ENCODE measurements at places on chromosomes 5 and 9.

DNA sequence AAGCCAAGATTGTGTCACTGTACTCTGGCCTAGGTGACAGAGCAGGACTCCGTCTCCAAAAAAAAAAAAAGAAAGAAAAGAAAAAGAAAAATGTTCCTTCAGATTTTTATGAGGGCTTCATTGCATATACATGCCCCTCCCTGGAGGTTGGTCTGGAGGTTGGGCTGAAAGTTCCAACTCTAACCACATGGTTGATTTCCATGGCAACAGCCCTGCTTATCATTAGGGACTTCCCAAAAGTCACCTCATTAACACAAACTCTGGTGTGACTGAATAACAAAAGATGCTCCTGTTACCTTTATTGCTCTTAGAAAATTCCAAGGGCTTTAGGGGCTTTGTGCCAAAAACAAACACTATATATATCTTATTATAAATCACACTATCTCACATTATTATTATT lies 113.8 kb downstream of the TMC1 start:
- no peak for DNase-seq

DNA sequence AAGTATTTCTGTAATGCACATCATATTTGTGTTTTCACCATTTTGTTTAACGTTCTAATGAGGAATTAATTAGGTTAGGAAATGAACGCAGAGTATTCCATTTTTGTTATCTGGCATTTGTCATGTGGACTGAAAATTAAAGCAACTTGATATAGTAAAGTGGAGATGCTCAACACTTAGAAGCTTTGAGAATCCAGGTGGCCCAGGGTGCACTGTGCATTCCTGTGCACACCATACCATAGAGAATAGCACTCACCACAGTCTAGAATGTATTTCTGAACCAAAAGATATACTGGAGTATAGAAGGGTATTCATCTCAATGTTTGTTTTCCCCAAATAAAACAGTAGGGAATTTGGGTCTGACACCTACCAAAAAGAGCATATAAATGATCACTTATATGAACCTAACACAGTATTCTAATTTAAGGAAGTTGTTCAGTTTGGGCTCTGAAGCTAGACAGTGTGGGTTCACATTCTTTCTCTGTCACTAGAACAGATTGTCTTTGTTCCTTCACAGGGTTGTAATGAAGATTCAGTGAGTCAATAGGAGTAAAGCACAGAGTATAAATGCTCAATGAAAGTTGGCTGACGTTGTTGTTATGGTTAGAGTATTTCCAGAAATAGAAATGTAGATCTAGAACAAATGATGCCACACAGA lies 125.6 kb upstream of the DMRT1 start:
- DNase-seq, result no peak

DNA sequence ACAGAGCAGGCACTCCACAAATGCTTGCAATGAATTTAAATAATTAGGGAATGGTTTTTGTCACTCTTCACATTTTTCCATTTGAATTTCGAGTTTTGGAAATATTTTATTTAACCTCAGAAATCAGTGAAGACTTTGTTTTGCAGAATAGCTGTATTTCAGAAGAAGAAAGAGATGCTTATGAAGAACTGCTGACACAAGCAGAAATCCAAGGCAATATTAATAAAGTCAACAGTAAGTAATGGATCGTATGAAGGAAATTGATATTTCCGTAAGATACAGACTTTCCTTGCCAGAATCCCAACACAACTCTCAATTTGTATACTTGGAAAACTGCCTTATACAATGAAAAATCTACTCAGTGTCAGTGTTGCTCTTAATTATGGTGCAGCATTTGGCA lies 30.5 kb downstream of the F2RL2 start:
- no peak for DNase-seq

DNA sequence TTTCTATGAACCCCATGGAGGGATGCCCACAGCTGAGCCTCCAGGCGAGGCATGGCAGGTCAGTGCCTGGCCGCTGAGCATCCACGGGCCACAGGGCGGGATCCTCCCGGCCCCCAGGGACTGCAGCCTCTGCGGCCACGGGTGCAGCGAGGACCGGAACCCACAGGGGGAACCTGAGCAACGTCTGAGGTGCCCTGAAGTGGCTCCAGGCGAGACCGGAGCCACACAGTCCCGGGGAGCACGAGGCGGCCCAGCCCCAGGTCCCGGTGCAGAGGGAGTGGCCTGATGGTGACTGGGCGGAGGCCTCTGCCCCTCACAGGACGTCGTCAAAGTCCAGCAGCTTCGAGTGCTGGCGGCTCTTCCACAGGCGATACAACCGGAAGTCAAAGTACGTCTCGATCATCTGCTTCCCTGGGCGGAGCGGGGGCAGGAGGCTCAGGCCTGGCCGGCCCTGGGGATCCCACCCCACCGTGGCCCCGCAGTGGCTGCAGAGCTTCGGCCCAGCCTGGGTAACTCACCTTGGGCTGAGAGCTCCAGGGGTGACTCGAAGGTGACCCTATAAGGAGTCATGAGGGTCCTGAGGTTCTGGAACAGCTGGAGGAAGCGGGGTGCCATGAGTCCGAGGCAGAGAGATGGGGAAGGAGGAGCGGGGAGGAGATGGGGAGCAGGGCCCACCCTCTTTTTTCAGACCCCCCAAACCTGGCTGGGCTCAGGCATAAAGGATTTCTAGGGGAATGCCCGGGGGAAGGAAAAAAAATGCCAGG lies 8.1 kb upstream of the ENTPD8 start:
- DNase-seq, result no peak

DNA sequence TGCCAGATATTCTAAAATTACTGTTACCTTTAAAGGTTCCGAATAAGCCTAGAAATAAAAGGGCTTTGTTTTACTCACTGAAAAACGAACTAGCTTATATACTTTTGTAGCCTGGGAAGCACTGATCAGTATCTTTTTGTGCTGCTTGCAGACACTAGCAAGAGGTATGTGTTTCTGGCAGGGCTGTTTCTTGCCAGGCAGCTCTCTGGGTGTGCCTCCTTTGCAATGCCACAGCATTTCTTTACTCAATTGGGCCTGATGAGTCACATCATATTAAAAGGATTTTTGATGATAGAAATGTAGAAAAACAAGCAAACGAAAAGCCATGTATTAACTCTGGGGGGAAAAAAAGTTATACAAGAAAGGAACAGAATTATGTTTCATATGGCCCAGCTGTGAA lies 35.6 kb downstream of the CD180 start:
- peak; percentile 32 for DNase-seq
